ENCODE measurements at places on chromosomes 12 and 14.
A peak's percentile ranks its signal among the peaks of the same experiment; 100 is the strongest.

- DNase-seq: no peak
Observed at GRCh38 chr12:3367750-3368444, 123.1 kb upstream of the PRMT8 start.

- DNase-seq: no peak
Observed at GRCh38 chr14:83255015-83255726, 1721.5 kb upstream of the SEL1L start.

- DNase-seq: no peak
Observed at GRCh38 chr14:28097585-28097984, 669.0 kb upstream of the FOXG1 start.

DNA sequence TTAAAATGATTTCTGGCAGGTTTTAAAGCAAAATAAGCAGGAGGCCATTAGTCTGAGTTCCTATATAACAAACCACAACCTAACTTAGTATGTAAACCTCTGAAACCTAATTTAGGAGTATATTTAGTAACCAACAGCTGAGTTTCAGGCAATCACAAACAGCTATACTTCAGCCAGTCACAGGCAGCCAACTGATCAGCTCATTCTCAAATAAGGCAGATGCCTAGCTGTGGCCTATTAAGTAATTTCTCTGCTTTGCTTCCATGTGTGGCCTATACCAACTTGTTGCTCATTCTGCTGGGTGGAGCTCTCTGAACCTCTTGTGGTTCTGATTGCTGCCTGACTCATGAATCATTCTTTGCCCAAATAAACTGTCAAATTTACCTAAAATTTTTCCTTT, 408.9 kb upstream of the FBXO33 start:
- DNase-seq: no peak

- DNase-seq: no peak
Observed at GRCh38 chr12:132323171-132324010, 6.0 kb downstream of the GALNT9 start.

GRCh38 chr12:51269174-51270066, 795 bp downstream of the SMAGP start:
- DNase-seq: no peak

DNA sequence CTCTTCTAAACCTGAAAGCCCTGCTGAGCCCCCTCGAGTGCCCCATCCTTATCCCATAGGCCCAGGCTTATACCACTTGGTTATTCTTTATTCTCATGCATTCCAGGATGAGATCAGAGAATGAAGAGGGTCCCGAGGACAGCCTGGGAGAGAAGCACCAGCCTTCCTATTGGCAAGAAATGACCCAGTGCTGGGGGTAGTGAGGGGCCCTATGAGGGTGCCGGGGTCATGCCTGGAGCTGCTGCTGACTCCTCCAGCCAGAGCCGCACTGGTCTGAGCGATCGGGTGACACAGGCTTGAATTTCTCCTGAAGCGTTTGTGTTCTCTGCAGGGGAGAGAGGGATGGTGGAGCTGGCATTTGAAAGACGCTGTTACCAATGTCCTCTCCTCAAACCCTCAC, 18.1 kb downstream of the MORN3 start:
- DNase-seq: no peak

- DNase-seq: no peak
Observed at GRCh38 chr12:120350576-120351350, 18.2 kb downstream of the MSI1 start.

DNA sequence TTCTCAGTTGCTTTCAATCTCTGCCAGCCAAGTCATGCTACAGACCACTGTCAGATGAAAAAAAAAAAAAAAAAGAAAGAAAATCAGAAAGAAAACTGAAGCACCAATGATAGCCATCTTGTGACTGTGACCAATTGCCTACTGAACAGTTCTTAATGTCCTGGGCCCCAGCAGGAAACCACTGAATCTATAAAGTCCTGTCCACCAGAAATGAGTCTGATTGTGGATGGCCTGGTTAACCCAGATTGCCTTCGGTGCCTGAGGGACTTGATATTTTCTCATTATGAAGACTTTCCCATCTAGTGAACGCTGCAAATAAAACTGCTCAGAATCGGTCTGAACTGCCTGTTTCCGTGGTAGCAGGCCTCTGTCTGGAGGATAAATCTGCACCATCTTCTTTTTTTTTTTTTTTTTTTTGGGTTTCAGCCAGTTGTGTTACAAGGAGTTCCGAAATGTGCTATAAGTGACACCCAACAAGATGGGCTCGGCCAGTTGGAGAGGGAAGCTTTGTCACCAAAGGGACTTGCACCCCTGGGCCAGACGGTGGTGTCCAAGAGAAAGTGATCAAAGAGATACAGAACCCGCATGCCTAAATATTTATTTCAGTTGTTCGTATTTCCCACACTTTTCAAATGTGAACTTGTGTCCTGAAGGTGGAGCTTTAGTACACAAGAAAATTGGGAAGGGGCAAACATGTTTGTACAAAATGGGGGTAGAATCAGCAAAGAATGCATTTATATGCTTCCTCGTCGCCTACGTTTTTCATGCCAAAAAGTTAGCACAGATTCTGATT, 3.0 kb upstream of the PLXNC1 start:
- no peak for DNase-seq

GRCh38 chr12:125633686-125634085, 568.5 kb downstream of the AACS start:
- DNase-seq: no peak

DNA sequence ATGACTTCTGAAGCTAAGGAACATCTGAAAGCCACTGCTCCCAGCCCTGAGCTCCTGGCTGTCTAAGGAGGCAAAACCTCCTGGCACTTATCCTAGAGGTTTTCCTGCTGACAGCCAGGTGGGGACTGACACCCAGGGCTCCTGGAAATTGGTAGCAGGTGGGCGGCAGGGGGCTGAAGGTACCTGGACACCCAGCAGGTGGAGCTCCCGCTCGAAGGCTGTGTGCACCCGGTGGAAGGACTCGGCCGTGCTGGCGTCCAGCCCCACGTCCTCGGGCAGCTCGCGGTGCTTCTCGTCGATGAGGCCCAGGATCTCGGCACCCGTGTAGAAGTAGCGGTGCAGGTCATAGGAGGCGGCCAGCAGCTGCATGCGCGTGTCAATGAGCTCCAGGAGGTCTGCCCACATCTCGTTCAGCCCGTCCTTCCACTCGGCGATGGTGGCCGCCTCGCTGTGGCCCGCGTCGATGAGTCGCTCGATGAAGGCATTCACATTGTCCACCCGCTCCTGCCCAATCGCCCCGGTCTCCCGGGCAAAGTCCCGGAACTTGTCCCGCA, 68.2 kb downstream of the PLEKHG3 start:
- DNase-seq: no peak

GRCh38 chr12:75922944-75923642, 108.5 kb downstream of the PHLDA1 start:
- no peak for DNase-seq

- no peak for DNase-seq
Observed at GRCh38 chr14:88168498-88169165, 154.4 kb downstream of the KCNK10 start.

- no peak for DNase-seq
Observed at GRCh38 chr12:124537525-124538193, 29.8 kb downstream of the NCOR2 start.

DNA sequence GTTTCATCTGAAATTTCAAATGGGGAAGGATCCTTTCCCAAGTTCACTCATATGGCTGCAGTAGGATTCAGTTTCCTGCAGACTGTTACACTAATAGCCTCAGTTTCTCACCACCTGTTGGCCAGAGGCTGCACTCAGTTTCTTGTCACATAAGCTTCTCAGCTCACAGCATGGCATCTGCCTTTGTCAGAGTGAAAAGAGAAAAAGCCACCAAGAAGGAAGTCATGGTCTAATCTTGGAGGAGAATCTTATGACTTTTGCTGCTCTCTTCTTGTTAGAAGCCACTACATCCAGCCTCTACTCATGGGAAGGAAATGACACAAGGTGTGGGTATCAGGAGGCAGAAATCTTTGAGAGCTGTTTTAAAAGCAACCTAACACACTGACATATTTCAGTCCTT, 39.4 kb upstream of the BTG1 start:
- no peak for DNase-seq

DNA sequence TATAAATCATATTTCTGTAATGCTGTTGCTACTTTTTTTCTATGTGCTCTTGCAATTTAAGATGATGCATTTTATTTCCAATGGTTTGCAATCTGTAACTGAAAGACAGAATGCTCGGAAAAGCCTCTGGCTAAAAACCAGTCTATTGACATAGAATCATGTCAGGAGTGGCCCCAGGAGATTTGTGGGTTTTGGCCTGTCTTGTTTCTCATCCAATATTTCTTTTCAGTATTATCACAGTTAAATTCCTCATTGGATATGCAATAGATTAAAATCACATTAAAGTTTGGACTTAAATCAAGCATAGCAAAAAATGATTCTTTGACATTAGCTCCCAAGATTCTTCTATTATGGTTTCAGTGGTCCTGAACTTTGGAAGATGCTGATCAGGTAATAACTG, 19.1 kb upstream of the SLC38A2 start:
- DNase-seq: no peak

- DNase-seq: no peak
Observed at GRCh38 chr12:52667509-52667908, 12.7 kb downstream of the KRT1 start.

DNA sequence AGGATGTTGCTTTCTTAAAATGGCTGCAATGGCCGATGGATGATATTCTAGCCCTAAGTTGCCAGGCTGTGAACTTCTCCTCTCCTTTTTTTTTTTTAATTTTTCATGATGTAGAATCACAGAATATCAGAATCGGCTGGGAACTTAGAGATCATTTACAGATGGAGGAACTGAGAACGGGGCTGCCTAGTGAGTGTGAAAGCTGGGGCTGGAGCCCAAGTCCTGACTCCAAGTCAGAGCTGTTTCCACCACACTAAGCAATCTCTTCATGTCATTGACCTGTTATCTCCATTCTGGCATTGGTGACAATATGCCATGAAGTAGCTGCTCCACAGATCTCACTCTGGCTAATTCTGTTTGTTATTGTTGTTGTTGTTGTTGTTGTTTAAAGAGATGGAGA, 121.7 kb downstream of the SLC38A1 start:
- DNase-seq: no peak

DNA sequence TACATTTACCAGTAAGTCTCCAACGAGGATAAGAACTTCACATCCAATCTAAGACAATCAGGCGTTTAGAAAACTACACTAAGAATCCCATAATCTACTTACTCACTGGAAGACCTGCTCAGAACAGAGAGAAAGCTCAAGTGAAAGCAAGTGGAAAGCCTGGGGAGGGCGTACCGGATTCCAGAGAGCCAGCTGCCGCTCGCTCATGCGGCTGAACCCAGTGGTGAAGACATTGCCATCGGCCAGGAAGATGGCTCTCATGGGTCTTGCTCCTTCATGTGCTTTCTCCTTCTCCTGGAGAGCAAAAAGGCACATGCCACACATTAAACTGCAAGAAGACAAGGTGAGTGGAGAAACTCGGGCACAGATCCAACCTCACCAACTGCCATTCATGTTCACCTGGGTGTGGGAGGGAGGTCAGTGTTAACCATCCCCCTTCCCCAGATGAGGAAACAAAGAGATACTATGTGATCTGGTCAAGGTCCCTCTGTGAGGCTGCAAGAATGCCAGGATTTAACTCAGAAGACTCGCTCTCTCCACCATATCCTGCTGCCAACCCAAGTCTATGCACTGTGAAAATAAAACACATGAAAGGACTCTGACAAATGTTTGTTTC, 23.5 kb upstream of the SELPLG start:
- DNase-seq: no peak

- no peak for DNase-seq
Observed at GRCh38 chr14:69532561-69533340, 41.9 kb downstream of the CCDC177 start.

DNA sequence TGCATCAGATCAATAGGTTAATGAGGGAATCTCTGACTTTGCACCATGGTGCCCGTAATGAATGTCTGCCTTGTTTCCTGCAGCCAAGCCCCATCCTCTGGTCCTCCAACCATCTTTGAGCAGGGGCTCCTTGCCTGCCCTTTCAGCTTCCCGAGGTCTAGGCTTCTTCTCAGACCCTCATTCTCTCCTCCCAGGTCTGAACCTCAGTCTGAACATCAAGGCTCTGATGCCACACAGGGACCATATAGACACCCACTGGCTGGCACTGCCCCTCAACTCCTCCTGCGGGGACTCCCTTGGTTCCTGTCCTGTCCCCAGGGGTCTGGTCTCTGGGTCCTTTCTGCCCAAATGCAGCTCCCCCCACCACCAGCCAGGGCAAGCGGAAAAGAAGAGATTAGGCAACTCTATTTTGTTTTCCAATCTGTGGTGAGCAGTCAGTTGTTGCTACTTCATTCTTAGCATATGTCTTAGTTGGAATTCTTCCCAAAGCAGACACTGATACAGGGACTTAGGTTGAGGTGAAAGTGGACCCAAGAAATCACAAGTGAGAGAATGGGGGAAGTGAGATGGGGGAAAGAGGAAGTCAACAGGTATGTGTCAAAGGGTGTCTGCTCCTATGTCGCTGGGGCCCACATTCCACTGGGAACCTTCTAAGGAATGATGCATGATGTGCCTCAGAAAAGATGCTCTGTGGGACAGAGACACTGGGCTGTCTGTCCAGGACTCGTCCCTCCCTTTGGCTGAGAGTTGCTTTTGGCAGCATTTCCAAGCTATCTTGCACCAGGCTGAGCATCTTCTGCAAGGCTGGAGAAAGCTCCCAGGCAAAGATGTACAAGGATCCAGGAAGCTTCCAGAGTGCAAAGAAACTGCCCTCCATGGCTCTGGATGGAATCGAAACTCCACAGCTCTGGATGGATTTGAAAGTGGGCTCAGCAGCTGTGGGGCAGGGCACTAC, 1096.5 kb upstream of the TMEM132C start:
- DNase-seq: peak; percentile 77

- no peak for DNase-seq
Observed at GRCh38 chr12:28872654-28873268, 276.3 kb upstream of the FAR2 start.

GRCh38 chr14:68966872-68967301, 12.2 kb downstream of the ACTN1 start:
- no peak for DNase-seq

GRCh38 chr12:3185260-3185870, 108.2 kb downstream of the TSPAN9 start:
- no peak for DNase-seq

- DNase-seq: no peak
Observed at GRCh38 chr12:124915239-124916236, 1.1 kb upstream of the UBC start.

- DNase-seq: no peak
Observed at GRCh38 chr14:63800651-63801375, 52.0 kb upstream of the SYNE2 start.

Data from GM04503 (cell line).